Stimulated activated CD4-positive, alpha-beta T cell treated with anti-CD3 and anti-CD28 coated beads, Interleukin-2, amount 100 ng/mL, for 48 hours (primary cell): ENCODE measurements at places on chromosomes 1 and 21.

DNA sequence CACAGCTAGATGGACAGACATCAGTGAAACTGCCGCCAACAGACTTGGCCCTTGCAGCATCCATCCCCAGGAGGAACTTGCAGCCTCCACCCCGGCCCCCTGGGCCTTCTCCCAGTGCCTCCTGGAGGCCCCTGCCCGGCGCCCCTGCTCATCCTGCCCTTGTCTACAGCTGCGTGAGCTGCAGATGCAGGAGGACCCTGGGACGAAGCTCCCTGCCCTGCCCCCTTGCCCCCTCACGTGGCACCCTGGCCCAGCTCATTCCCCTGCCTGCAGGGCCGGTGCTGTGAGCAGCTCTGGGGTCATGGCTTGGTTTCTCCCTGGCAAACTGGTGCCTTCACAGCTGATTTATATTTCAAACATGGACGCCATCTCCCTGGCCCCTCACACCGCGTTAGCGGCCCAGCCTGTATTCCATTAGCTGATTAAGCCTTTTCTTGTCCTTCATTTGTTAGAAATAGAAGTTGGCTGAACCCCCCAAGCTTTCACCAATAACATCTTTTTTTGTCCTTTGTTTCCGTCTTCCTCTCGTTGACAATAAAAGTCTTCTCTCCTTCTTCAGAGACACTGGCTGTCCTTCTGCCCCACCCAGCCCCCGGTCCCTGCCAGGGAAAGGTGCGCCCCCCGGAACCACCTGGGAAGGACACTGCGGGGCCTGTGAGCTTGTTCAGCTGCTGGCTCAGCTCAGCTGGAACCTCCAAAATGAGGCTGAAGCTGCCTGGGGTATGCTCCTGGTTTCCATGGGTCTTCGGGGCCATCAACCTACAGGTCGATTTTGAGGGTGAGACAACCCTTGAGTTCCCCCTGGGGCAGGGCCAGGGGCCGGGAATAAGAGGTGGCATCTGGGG, 34.0 kb upstream of the SLC19A1 start:
- DNase-seq = no peak

GRCh38 chr21:43343992-43344886, 82.7 kb downstream of the SIK1 start:
- no peak for DNase-seq

DNA sequence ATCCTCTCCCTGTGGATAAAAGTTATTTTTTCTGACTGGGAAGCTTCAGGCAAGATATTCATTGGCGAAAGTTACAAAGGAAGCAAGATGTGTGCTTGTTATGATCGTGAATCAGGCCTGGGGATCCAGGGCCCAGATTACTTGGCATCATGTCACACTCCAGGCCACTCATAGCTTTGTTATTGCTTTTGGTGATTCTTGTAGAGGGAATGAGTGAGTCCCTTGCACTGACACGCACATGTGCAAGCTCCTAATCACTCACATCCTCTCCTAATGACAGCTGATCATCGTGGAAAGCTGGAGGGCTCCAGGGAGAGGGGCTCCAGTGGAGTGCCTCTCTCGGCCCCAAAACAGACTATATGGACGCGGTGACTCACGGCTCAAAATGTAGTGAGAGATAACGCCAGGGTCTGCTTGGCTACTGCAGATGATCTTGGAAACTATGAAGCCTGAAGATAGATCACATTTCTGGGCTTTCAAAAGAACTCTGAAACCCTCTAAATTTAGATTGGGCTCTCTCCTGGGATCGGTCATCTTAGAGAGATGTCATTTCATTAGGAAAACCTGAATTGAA, 481.1 kb upstream of the USP24 start:
- no peak for DNase-seq

GRCh38 chr1:231786126-231786525, 159.5 kb downstream of the DISC1 start:
- DNase-seq = no peak

- DNase-seq = no peak
Observed at GRCh38 chr1:219582296-219582695, 30.6 kb downstream of the ZC3H11B start.

GRCh38 chr1:72637593-72637992, 355.3 kb upstream of the NEGR1 start:
- no peak for DNase-seq

DNA sequence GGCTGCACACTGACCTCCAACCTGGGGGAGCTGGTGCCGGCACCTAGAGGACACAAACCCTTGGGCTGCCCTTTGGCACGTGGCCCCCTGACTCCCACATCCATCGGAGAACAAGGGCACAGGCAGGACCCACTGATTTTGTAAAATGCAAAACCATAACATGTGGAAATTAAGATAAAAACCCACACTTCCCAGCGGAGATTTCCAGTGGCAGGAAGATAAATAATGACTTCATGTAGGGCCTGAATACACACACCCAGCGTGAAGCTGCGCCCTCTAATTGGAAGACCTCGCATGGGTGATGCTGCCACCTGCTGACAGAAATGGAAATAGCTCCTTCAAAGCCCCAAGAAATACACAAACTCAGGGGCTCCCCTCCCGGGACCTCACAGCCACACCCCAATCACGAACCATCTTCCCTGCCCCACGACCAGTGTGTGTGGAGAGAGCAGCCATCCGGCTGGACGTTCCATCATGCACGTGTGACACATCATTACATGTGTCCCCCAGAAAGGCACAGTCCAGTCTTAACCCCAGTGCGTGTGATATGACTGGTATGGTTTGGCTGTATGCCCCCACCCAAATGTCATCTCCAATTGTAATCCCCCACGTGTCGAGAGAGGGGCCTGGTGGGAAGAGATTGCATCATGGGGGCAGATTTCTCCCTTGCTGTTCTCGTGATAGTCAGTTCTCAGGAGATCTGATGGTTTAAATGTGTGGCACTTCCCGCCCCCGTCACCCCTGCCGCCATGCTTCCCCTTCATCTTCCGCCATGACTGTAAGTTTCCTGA, 5.7 kb upstream of the TPRG1L start:
- DNase-seq = peak; percentile 72

- DNase-seq = peak; percentile 15
Observed at GRCh38 chr1:197776351-197777105, 1.2 kb upstream of the DENND1B start.

DNA sequence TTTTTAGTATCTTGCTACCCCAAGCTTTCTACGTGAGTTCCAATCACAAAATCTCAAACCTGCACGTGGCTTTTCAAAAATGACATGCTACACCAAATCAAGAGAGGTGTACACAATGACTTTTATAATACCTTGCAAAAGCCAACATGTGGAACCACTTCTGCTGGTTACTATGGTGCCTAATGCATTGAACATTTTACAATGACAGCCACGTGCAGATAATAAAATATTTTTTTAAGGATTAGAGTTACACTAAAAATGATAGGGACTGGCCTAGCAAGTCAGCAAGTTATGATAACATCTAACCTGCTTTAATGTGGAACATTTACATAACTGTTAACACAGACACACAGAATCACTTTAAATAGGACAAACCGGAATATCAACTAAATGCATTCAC, 30.2 kb downstream of the EYA3 start:
- DNase-seq = no peak

GRCh38 chr1:207022996-207023679, 9.4 kb downstream of the C1orf116 start:
- DNase-seq = no peak

DNA sequence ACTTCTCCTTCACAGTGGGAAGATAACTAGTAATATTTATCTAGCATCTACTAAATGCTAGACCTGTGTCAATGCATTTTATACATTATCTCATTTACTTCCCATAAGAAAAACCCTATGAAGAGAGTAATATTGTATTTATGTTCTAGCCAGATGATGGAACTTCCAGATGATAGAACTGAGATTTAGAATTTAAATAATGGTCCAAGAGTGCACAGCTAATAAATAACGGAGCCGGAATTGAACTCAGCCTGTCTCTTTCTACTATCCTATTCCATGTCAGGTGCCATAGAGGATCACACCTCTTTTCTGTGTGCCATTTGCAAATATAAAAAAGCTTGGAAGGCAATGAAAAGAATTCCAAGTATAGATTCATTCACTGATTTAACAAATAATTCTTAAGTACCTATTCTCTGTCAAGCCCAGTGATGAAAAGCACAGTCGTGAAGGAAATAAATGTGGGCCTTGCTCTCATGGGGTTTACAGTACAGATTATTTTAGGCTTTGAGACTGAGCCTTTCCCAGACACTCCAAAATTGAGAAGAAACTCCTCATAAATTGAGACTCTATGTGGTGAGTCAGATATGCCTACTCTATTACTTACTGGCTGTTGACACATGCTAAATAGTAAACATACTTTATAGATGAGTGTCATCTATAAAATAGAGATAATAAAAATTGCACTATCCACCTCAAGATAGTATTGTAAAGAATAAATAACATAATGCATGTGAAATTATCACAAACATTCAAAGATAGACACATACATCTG, 378.0 kb upstream of the PRMT6 start:
- DNase-seq = no peak

DNA sequence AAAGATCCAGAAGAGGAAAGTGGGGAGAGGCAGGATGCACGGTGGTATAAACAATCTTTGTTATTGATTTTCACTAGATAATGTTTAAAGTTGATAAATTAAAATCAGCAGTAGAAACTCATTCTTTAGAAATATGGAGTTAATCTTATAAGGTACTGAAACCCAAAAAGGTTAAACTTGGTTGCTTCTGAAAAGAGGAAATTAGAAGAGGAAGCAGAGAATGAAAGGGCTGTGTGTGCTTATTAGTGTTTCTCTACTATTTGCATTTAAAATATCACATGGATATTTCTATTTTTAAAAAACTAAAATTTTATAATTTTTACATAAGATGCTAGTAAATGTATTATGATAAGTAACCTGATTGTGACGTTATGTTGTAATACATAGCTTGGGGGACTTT, 24.4 kb downstream of the C1orf141 start:
- no peak for DNase-seq

DNA sequence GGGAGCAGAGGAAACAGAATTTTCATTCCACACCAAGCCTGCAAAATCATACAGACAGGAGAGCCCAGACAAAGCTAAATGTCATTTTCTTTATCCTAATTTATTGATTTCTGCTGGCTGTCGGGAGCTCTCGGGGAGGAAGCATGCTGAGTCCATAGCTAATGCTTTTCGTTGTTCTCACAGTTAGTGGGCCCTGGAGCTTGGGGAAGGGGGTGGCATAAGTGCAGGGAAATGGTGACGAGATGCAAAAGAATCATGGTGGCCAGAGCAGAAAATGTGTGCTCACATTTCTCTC, 202.4 kb downstream of the TOMM20 start:
- DNase-seq = no peak

GRCh38 chr1:2175681-2176454, 18.7 kb downstream of the FAAP20 start:
- no peak for DNase-seq

GRCh38 chr1:241422470-241422869, 65.5 kb upstream of the RGS7 start:
- DNase-seq = no peak

DNA sequence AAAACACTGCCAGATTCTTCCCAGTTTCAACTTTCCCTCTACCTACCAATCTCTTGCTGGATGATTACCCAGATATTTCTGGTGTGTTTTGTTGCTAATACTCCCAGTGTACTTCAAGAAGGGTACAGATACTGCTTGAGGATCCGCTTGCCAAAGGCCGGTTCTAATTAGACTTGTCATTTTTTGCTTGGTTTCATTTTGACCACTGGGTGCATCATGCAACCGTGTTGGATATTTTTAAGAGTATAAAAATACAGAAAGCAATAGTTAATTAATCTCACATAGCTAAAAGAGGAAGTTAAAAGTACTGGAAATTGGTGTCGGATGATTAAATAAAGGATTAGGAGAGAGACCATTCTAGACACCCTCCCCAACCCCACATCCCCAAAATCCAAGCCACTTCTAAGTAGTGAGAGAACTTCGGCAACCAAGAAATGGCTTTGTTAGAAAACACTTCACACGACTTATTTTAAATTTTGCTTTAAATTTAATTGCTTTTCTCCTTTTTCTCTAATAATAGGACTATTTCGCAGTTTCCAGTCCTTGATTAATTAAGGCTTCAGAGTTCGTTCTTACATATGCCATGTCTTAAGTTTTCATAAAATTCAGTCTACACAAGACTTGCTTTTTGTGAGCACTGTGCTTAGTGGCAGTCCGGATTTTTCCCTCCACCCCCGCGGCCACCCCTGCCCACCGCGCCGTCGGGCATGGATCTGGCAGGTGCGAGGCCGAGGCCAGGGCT, 2.5 kb upstream of the CDKN2C start:
- DNase-seq = no peak

DNA sequence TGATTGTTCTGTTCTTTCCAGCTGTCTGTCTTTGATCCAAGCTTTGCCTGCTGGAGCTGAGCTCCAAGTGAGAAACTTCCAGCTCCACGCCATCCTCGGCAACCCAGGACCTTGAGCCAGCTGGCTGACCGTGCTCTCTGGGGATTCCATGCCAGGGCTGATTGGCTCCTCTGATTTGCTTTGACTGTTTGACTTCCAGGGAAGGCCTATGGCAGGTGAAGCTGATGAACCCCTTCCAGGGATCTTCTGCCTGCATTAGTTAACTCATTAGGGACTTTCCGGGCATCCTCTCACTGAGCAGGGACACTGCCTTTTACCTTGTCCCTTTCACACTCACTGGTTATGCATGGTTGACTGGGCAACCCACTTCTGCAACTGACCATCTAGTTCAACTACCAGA, 406.1 kb downstream of the RPS6KC1 start:
- no peak for DNase-seq

- no peak for DNase-seq
Observed at GRCh38 chr1:92924501-92924900, 36.8 kb downstream of the DIPK1A start.

DNA sequence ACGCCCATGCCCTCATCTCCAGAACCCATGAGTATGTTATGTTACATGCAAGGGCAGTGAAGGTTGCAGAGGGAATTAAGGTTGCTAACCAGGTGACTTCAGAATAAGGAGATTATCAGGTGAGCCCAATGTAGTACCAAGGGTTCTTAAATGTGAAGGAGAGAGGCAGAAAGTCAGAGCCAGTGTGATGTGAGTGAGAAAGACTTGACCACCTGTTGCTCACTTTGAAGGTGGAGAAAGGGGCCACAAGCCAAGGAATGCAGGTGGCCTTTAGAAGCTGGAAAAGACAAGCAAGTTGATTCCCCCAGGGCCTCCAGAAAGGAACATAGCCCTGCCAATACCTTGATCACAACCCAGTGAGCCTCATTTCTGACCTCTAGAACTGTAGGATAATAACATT, 84.7 kb upstream of the CLDN14 start:
- DNase-seq = no peak
